ENCODE measurements at places on chromosomes 3 and 15.

GRCh38 chr3:24315971-24316370 is 178.7 kb downstream of the THRB start:
- no peak for DNase-seq

DNA sequence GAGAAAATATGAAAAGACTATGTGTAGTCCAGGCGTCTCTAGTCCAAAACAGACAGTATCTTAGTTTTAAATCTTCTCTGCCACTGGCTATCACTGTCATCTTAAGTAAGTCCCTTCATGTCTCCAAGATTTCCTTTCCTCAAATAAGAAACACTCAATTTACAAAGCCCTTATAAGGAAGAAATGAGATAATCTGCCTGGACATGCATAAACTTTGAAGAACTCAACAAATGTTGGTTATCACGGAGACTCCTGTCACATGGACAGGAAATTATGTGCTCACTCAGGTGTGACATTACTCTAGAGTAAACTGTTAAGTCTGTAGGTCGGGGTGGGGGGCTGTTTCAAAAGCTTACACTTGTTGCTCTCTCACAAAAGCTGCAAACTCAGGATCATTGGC is 91.9 kb downstream of the IMPG2 start:
- DNase-seq: no peak

DNA sequence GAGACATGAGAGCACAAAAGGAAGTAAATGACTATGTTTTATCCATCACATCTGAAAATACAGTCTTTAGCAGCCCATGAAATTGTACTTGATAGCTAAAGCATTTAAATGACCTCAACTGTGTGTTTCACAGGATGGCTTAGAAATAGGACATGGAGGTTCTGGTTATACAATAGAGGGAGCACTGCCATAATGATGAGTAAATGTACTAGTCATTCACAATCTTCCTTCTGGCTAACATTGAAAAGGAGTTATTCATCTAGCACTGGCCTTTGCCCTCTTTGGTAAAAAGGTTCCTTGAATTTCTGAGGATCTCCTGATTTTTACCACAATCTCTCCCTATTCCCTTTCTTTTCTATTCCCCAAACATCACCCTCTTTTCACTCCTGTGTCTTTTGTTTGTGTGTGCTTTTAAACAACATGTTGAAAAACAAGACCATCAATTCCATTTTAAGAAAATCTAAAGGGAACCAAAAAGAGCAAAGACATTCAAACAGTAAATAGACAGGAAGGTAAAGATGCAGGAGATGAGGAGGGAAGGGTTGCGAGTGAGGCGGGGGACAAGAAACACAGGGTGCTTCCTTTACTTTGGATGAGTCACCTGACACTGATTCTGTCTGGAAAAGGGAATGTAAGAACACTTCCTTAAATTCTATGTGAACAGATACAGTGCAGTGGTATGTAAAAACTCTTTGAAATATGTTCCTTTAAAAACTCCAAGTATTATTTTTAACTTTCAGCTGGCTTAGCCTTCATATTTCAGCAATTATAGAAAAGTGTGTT is 619.0 kb downstream of the MECOM start:
- no peak for DNase-seq

- no peak for DNase-seq
Measured at GRCh38 chr3:72332689-72333088, 515.6 kb downstream of the SHQ1 start.

DNA sequence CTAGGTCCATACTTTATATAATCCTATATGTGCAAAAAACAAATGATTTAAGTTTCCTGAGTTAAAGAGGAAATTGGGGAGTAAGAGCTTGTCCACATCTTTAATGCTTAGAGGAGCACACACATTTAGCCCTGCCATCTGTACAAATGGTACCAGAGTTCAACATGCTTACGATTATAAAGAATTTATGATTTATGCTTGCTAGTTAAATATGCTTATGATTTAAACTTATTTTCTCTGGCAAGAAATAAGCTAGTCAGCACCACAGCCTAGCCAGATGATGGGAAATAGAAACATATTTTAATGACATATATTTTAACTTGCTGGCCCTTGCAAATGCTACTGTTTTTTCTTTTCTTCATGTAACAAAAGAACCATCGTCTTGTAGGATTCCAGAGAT is 48.3 kb downstream of the EIF4E3 start:
- DNase-seq: no peak

- no peak for DNase-seq
Measured at GRCh38 chr3:186471771-186472170, 72.4 kb downstream of the CRYGS start.

GRCh38 chr3:175349168-175349567 is 490.0 kb downstream of the NAALADL2 start:
- DNase-seq: no peak
